Prostate gland (tissue), 2 donors: ENCODE measurements at places on chromosomes 13 and 19. TPM values are rescaled to one million over a fixed set of nuclear protein-coding genes. Genes with fewer than 3 reads are reported as not detected.

- no peaks in the 10 kb centered on the region for H3K4me1 ChIP-seq
- H3K36me3 ChIP-seq, result peaks cover 42% of the 10 kb centered on the region
- no peak overlapping the region for H3K4me3 ChIP-seq
- DNase-seq, result no peak
Observed at GRCh38 chr19:327291-328024, 17.1 kb downstream of the MIER2 start.

DNA sequence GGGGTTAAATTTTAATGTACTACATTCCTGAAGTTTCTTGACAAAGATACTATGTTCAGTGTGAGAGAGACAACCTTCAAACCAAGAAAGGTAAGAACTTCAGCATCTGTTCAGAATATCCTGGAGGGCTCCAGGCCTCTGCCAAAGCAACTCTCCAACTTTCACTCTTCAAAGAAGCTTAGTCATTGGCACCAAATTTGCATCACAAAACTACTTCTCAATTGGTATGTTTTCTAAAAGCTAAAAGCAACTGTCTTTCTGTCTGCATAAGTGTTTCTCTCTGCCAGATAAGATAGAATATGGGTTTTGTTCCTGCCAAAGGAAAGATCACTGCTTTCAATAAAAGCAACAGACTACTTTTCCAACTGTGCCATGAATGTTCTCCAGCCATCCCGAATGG, 187.4 kb downstream of the SUCLA2 start:
- no peaks in the 10 kb centered on the region for H3K4me1 ChIP-seq
- no peak overlapping the region for H3K27ac ChIP-seq
- H3K36me3 ChIP-seq, result no peaks in the 10 kb centered on the region
- H3K27me3 ChIP-seq, result no peaks in the 10 kb centered on the region
- no peak for DNase-seq
- no peak overlapping the region for H3K4me3 ChIP-seq

TEX101 gene
- 26.0 TPM for total RNA-seq

KCNJ14 gene
- total RNA-seq, result 2.2 TPM

GRCh38 chr13:95091755-95092154, 209.5 kb downstream of the ABCC4 start:
- no peak overlapping the region for H3K4me3 ChIP-seq
- H3K4me1 ChIP-seq, result no peaks in the 10 kb centered on the region
- H3K27me3 ChIP-seq, result no peaks in the 10 kb centered on the region
- no peak overlapping the region for H3K27ac ChIP-seq

- no peak overlapping the region for H3K27ac ChIP-seq
- H3K27me3 ChIP-seq, result no peaks in the 10 kb centered on the region
- H3K4me3 ChIP-seq, result no peak overlapping the region
Observed at GRCh38 chr19:46287585-46287984, 9.3 kb upstream of the HIF3A start.

HOMER3 gene
- 29.5 TPM for total RNA-seq

GRCh38 chr19:15780610-15781418, 6.6 kb upstream of the OR10H5 start:
- H3K36me3 ChIP-seq, result no peaks in the 10 kb centered on the region
- H3K27me3 ChIP-seq, result no peaks in the 10 kb centered on the region

PSG7 gene
- not detected for total RNA-seq

- H3K27me3 ChIP-seq, result no peaks in the 10 kb centered on the region
- H3K27ac ChIP-seq, result no peak overlapping the region
- no peaks in the 10 kb centered on the region for H3K36me3 ChIP-seq
Observed at GRCh38 chr19:45136507-45137178, 24.1 kb downstream of the NKPD1 start.

COX7A1 gene
- 6.5 TPM for total RNA-seq

DNA sequence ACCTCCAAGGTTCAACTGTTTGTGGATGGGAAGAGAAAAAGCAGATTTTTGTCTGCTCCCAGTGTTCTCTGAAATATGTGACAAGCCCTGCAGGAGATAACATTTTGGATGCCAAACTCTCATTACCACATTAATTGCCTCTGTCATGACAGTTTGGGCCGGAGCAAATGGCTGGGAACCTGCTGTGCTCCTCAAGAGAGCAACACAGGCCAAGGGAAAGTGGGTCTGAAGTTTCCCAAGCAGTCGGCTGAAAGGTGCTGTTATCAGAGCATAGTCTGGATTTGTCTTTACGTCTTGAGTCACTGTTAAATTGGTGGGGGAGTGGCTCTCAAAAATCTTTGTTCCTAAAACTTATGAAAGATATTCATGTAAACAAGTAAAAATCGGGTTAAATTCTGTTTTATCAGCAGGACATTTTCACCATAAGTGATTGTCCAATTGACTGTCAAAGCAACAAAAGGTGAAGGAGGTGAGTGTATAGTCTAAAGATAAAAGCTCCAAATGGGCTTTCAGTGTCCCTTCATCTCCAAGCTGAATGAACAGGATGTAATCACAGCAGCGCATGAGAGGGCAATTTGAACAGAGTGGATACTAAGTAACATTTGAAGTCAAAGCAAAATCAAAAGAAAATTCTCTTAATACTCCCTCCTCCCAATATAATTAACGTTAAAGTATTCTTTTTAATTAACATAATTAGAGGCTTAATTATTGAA, 844.8 kb downstream of the PCDH17 start:
- no peak overlapping the region for H3K27ac ChIP-seq
- H3K27me3 ChIP-seq, result no peaks in the 10 kb centered on the region
- H3K4me1 ChIP-seq, result no peaks in the 10 kb centered on the region
- no peaks in the 10 kb centered on the region for H3K36me3 ChIP-seq

DNA sequence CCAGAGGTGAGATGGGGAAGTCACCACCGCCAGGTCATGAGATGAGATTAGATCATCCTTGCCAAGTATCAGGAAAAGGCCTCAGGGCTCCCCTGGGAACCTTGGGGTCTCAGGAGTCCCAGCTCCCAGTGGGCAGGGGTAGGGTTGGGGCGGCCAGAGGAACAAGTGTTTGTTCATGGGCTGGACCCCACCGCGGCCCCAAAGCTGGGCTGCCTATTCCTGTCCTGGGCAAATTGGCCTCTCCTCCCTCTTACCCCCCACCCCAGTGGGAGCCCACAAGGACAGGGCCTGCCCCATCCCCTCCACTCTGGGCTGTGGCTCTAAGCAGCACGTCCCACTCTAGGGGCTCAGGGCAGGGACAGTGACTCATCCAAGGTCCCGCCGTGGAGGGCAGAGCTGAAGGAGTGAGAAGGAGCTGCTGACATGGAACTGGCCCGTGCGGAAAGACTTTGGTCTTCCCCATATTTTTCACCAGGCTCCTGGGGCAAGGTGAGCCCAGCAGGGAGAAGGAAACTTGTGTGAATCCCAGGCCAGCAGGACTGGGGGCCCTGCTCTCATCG, 4.0 kb upstream of the HCN2 start:
- no peak overlapping the region for H3K4me3 ChIP-seq
- peaks cover 2% of the 10 kb centered on the region for H3K27me3 ChIP-seq
- no peak for DNase-seq
- peaks cover 5% of the 10 kb centered on the region for H3K4me1 ChIP-seq
- H3K27ac ChIP-seq, result no peak overlapping the region

DNA sequence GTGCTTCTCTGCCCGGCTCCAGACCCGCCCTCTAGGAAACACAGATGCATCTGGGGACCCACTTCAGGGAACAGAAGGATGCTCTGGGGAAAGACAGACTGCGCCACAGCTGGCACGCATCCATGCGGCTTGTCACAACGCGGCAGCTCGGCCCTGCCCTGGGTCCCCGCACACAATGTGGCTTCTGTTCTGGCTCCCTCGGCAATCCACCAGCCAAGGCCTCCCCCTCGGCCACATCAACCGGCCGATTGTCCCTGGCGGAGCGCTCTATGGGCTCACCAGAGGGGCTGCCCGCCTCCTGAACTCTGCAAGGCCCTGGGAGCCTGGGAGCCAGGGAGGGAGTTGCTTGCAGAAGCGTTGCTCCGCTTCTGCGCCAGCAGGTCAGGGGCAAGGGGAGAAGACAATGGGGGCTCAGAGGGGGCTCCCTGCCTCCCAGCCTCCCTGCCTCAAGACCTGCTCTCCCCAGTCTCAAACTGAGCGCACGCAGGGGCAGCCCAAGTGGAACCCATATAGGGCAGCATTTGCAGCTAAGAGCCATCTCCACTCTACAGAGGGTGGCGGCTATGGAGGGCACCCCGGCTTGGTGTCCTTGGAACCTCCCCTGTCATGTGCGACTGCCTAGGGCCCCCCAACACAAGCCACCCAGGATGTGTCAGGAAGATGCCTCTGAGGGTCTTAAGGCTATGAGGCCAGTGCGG, 37.9 kb downstream of the MLLT1 start:
- DNase-seq, result peak; percentile 50
- no peaks in the 10 kb centered on the region for H3K27me3 ChIP-seq
- peaks cover 55% of the 10 kb centered on the region for H3K4me1 ChIP-seq

CGB8 gene
- not detected for total RNA-seq

IZUMO2 gene
- total RNA-seq, result 1.1 TPM

ZNF681 gene
- 2.0 TPM for total RNA-seq

KASH5 gene
- total RNA-seq, result not detected

- H3K4me3 ChIP-seq, result no peak overlapping the region
- H3K36me3 ChIP-seq, result no peaks in the 10 kb centered on the region
- H3K27me3 ChIP-seq, result no peaks in the 10 kb centered on the region
- H3K4me1 ChIP-seq, result no peaks in the 10 kb centered on the region
Observed at GRCh38 chr13:48908381-48909055, 67.2 kb upstream of the FNDC3A start.

DNA sequence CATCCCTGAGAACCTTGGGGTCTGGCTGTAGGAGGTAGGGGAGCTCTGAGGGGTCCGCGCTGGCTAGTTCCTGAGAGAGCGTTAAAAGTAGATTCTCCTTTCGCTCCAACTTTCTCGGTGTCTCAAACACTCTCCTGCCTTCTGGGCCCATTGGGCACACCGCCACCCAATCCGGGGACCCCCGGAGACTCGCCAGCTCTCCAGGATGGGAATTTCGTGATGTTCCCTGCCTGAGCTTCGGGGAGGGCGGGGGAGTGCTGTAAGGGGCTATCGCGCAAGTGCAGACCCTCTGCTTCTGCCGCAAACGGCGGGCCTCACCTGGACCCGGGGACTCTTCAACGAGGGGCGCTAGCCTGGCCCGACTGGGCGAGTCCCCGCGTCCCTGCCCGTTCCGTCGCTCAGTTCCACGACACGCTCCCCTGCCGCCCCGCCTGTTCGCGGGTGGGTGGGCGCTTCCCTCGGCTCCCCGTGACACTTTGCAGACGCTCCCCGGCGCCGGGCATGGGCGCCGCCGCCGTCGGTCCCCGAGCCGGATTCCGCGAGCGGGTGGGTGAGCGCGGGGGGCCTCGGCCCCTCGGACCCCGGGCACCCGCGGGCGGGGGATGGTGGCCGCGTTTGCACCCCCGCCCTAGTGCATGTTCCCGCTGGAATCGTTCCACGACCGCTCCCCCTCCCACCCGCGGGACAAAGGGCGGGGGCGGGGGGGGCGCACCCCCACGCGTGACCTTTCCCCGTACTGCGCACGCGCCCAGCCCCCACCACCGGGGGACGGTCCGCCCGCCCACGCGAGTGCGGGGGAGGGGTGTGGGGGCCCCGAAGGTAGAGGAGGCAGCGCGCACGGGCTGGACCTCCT, at the start of gene CCDC106:
TSS of gene CCDC106 (plus strand) at position 481 of the 853 bp plus-strand sequence. CDS start 835 bp downstream, outside the sequence.
- peak within 1 kb of the TSS; percentile 74 for H3K4me3 ChIP-seq
- H3K4me1 ChIP-seq, result peaks cover 24% of the 10 kb centered on the region
- DNase-seq, result peak; percentile 44
- no peaks in the 10 kb centered on the region for H3K27me3 ChIP-seq

CAMSAP3 gene
- 90.9 TPM for total RNA-seq

GRCh38 chr13:27770809-27771208, 21.5 kb upstream of the GSX1 start:
- H3K27ac ChIP-seq, result no peak overlapping the region
- H3K36me3 ChIP-seq, result no peaks in the 10 kb centered on the region
- no peak overlapping the region for H3K4me3 ChIP-seq
- DNase-seq, result no peak

DNA sequence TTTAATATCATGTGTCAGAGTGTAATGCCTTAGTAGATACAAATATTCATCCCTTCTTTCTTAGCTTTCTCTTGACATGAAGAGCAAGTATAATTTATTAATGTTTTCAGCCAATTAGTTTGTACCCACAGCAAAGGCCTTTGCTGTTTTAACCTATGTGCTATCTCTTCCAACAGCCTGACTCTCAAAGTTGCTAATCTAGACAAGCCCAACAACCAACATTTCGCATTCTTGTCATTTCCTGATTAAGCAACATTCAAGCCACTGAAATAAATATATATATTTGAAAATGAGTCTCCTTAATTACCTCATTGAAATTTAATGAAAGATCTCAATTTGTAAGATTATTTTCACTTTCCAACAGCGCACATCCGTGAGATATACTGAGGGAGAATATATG, 18.5 kb downstream of the EPSTI1 start:
- no peaks in the 10 kb centered on the region for H3K27me3 ChIP-seq
- no peak overlapping the region for H3K4me3 ChIP-seq
- H3K36me3 ChIP-seq, result no peaks in the 10 kb centered on the region
- H3K27ac ChIP-seq, result no peak overlapping the region
